ENCODE measurements at places on chromosomes 11 and 22. TPM values are rescaled to one million over a fixed set of nuclear protein-coding genes. Genes with fewer than 3 reads are reported as not detected.

Gene RPL3
- 3,244 TPM for total RNA-seq

Gene MFNG
- total RNA-seq, result 3.8 TPM

Gene SCO2
- total RNA-seq, result 4.9 TPM

Gene PLEKHB1
- total RNA-seq, result 10.3 TPM

Gene OR6A2
- total RNA-seq, result 0.97 TPM

Gene KCNE3
- 10.6 TPM for total RNA-seq

Gene ASPHD2
- 10.0 TPM for total RNA-seq

Gene GDPD4
- not detected for total RNA-seq

Gene PRCP
- 52.2 TPM for total RNA-seq

Gene CASP1
- not detected for total RNA-seq

Gene RFPL2
- total RNA-seq, result not detected

Gene EHF
- total RNA-seq, result not detected

DNA sequence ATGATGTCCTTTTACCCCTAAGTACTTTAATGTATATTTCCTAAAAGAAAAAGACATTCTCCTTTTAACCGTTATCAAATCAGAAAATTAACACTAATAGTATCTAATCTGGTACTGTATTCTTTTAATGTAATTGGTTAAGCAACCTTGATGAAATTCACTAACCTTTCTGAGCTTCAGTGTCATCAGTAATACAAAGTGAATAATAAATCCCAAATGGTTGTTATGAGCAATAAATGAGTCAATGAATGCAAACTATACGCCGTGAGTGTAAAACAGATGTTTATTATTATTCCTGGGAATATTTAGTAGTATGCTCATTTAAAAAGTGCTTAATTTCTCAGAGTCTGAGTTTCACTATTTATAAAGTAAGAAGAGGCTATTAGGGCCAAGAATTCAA lies 21.5 kb downstream of the UEVLD start:
- DNase-seq, result no peak

DNA sequence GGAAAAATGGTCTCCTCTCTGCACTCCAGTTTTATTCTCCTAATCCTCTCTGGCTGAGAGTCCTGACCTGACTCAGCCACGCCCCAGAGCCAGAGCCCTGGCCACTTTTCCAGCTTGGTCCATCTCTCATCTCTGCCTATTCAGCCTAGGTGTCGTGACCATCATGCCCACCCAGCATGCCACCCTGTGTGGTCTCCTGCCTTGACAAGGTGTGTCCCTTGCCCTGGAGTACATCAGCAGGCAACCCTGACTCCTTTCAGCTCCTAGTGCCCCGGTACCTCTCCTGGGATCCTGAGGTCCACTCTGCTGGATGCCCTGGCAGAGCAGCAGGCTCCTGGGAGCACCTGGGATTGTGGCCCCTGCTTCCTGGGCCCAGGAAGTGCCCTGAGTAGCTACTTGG lies 52.8 kb downstream of the ZNRF3 start:
- no peak for DNase-seq

GRCh38 chr11:73248526-73249185 lies 23.5 kb upstream of the P2RY6 start:
- no peak for DNase-seq

- no peak for DNase-seq
Observed at GRCh38 chr22:44599500-44600140, 101.6 kb upstream of the RTL6 start.

DNA sequence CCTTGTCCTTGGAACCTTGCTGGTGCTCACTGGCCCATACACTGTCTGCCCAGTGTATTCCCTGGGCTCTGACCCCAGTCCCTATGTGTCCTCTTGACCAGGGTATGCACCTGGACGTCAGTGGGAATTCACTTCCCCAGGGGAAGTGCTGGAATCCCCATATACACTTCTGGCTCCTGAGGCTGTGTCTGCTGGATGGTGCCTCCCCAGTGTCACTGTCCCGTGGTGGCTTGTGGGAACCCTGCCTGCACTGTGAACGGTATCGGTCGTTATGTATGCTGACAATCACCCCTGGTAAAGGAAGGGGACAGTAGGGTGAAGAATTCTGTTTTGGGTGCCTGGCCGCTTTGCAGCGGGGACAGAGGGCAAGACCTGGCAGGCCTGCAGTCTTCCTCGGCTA lies 95.9 kb downstream of the RRM1 start:
- no peak for DNase-seq

DNA sequence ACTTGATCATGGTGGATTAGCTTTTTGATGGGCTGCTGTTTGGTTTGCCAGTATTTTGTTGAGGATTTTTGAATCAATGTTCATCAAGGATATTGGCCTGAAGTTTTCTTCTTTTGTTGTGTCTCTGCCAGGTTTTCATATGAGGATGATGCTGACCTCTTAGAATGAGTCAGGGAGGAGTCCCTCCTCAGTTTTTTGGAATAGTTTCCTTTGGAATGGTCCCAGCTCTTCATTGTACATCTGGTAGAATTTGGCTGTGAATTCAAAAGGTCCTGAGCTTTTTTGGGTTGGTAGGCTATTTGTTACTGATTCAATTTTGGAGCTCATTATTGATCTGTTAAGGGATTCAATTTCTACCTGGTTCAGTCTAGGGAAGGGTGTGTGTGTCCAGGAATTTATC lies 78.1 kb downstream of the CTSC start:
- DNase-seq, result no peak

GRCh38 chr22:41237707-41238569 lies 2.8 kb downstream of the CHADL start:
- peak; percentile 77 for DNase-seq

DNA sequence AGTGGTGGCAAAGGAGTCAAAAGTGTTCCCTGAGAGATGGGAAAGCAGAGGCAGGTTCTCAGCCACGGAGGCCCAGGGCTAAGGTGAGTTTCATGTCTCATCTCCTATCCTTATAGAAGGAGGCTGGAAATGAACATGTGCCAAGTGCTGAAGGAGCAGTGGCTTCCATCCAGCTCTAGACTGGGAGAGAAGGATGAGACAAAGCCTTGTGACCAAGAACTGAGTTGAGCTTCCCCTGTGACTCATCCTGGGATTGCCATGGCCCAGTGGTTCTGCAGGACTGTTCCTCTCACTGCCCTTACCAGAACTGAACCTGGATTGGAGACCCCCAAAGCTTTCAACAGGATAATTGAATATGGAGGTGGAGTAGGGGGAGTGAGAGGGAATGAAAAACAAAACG lies 16.7 kb upstream of the OR9Q1 start:
- no peak for DNase-seq

DNA sequence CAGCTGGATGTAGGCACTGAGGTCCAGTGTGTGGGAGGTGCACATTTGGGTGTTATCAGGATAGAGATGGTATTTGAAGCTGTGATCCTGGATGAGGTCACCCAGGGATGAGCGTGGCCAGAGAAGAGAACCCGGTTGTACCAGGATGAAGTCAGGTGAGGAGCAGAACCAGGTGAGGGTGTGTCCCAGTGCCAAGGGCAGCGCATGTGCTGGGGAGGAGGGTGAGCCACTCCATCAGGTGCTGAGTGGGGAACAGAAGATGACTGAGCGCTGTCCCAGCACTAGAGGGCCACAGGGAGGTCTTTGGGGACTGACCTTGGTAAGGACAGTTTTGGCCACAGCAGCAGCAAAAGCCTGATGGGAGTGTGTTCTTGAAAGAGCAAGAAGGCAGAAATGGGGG lies 2.7 kb downstream of the ARL2 start:
- peak; percentile 40 for DNase-seq

- no peak for DNase-seq
Observed at GRCh38 chr11:96294289-96294688, 48.7 kb downstream of the MAML2 start.

DNA sequence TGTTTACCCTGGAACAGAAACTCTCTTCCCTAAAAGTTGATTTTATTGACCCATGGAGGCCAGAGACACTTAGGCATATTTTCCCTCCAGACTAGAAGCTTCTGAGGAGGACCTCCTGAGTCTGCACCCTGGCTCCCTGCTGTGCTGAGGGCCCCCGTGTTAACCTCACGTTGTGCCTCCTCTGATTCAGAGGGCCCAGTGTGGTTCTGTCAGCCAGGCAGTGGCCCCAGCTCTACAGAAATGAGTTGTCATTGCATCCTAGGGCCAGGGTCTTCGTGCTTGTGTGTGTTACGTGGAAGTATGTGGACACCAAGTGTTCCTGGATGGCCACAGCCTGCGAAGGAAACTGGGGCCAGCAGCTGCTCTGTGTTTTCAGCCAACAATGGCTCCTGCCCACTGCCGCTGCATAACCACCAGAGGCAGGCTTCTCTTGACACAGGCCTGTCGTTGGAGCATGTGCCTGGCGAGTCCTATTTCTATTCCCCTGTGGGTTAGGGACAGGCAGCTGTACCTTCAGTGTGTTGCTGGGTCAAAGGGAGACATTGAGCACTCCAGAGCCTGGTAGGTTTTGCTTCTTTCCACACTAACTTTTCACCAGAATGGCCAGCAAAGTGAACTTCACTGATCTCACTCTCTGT lies 44.5 kb downstream of the MED15 start:
- no peak for DNase-seq

DNA sequence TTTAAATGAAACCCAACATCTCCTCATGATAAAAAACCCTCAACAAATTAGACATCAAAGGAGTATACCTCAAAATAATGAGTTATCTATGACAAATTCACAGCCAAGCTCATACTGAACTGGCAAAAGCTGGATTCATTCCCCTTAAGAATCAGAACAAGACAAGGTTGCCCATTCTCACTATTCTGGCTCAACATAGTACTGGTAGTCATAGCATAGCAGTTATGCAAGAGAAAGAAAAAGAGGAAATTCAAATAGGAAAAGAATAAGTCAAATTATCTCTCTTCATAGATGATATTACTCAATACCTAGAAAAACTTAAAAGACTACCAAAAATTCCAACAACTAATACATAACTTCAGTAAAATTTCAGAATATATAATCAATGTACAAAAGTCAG lies 29.4 kb upstream of the XKR3 start:
- no peak for DNase-seq

DNA sequence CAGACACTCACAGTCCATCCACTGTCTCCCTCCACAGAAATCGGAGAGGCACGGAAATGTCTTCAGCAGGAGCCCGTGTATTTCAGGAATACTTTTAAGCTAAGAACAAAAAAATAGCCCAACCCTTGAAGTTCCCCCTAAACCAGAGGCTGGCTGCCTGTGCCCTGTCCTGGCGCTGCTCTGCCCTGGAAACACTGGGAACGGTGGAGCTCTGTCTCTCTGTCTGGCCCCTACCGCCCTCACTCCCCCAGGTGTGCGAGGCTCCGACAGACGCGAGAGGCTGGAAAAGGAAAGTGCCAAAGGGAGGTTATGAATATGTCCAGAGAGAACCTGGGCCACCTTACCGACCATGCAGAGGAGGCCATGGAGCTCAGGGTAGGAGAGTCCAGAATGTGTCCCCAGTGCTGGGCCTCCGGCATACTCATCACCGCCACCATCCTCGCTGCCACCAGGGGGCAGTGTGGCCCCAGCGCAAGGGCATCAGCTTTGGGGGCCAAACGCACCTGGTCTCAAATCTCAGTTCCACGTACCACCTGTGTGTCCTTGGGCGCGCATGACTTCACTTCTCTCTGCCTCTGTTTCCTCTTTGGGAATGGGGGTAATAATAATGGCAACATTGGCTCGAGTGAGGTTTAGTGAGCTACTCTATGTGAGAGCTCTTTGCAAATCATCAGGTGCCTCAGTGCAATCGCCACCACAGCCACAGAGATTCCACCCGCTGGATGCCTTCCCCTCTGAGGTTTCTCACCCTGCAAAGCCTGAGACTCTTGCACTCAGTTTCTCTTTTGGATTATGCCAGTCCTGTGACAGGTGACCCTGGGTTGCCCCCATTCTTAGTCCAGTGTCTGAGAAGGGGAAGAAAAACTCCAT lies 10.4 kb upstream of the SLCO2B1 start:
- peak; percentile 86 for DNase-seq

DNA sequence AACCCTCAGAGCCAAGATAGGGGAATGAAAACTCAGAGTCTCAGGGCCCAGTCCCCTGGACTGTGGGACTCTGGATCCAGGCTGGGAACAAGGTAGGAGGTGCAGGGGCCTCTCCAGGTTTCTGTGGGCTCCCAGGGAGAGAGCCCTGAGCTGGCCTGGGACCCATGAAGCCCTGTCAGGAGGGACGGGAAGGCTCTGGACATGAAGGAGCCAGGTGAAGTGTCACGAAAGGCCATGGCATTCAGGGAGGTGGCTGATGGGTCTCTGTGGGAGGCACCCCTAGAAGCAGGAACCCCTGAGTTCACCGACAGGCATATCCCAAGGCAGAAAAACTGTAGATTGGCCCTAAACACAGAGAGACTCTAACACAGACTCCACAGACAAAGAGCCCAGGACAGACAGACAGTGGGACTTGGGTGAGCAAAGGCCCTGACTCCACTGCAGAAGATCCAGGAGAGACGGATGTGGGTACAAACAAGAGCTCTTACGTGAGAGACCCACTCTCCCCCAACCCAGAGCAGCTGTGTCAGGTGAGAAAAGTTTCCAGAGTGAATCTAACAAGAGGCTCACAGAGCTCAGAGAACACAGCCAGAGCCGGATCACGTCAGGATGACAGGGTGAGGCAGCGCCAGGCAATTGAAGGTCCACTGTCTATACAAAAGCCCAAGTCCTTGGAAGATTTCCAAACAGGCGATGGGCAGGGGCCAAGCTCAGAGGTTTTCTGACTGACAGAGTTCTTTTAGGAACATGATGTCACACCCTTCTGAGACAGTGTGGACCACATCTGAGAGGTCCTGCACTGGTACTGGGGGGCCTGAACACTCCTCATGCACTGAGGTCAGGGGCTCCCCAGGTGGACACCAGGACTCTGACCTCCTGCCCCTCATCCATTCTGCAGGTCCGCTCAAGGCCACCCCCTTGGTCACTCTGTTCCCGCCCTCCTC lies 27.4 kb downstream of the IGLL5 start:
- DNase-seq, result no peak

DNA sequence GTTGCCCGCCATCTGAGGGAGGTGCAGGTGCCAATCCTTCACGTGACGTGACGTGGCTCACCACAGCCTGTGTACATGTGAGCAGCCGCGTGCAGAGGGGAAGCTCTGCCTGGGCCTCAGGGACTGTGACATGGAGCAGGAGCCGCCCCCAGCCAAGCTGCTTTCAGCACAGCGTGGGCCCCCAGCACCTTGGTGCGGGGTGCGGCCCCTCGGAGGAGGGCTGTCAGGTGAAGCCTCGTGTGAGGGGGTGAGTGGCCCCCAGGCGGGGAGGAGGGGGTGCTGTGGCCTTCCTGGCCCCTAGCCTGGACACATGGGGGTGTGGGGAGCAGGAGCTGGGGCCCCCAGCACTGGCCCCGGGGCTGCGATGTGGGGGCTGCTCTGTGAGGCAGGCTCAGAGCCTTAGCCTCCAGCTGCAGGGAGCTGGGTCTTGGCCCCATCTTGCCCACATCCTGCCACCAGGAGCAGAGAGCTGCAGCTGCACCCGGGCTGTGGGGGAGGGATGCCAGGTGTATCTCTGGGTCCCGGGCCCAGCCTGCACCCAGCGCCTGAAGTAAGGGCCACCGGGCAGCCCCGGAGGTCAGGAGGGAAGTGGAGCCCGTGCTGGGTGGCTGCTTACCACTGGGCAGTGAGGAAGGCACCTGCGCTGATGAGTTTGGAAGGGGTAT lies at the start of gene ADORA2A:
TSS of gene ADORA2A (plus strand) at position 100 of the 665 bp plus-strand sequence. CDS start 5,806 bp downstream, outside the sequence.
- peak; percentile 23 for DNase-seq
